ENCODE measurements at places on chromosomes 12 and 14.

DNA sequence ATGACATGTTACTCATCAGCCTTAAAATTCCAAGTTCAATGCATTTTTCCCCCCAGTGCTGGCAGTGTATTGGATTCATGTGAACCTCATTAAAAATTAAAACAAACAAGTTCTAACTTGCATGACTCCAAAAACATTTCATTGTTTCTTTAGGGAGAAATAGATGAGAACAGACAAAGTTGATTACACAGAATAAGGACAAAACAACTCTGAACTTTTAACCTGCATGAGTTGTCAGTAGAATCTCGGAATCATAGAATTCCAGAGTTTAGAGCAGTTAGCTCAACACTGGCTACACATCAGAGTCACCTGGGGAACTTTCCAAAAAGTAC, 127.5 kb downstream of the TMX1 start:
- DNase-seq, result no peak

DNA sequence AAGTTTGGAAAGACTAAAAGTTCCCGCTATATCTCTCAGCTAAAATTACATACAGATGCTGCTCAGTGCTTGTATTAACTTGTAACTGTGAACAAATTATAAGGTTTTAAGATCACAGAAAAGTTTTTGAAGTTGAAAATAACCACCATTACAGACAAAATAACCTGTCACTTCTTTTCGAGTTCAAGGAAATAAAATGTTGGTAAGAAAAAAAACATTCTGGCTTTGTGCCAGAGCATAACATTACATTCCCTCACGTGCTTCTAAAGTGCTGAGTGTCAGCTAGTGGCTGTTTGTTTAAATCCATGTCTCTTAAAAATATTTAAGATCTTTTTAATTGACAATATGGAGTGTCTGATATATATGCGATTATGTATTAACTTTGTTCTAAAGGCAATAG, 27.2 kb upstream of the ADAMTS20 start:
- DNase-seq, result no peak

DNA sequence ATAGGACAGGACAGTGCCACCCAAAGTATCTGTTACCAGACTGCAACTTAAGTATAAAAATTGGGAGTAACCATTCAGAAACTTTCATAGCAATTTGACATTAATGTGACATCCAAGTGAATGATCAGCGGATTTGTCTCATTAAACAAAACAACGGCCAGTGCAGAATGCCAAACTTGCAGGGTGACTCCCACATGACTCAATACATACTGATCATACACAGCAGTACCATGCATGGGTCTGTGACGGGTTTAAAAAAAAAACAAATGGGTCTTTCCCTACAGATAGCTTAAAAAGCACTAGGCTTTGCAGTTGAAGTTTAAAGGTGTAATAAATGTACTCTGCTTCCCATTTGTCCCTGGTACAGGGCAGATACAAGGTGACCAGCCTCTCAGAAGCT, 116.6 kb downstream of the SLC35F4 start:
- DNase-seq, result no peak

DNA sequence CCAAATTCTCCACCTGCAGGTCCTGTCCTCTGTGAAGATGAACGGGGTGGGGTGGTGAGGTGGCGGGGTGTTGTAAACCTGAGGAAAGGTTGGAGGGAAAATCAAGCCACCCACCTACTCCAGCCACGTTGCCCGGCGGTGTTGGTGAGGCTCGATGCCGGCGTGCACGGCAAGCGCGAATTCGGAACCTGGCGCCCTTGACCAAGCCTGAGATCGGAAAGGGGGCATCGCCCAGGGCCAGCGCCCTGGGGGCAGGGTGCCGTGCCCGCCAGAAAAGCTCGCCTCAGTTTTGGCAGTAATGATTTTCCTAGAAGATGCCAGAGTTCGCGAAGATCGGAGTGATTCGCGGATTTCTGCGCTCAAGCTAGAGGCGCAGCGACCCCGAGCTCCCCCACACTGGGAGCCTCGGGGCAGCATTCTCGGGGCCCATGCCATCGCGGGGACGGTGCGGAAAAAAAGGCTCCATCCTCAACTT, 817 bp downstream of the STXBP6 start:
- DNase-seq, result no peak

GRCh38 chr12:27937768-27938167, 34.8 kb downstream of the PTHLH start:
- DNase-seq, result no peak

GRCh38 chr12:104285740-104286515, 17.6 kb upstream of the EID3 start:
- DNase-seq, result no peak

- DNase-seq, result no peak
These were observed 27.6 kb downstream of the TBC1D15 start for GRCh38 chr12:71867131-71867530.

DNA sequence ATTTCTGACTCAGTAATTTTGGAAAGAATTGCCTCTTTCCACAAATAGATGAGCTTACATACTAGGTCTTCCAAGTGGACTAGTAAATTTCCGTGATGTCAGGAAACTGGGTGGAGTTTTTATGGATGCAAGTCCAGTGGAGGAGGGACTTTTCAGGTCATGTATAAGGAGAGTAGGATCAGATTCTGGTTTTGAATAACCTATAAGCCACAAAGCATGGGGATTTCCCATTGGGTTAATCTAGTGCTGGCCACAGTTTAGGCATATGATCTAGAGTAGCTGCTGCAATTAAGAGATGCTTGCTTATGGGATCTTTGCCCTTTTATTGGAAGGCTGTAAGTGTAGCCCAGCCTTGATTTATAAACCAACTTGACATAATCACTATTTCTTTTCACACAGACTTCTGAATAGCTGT, 33.8 kb downstream of the STK38L start:
- DNase-seq, result no peak

DNA sequence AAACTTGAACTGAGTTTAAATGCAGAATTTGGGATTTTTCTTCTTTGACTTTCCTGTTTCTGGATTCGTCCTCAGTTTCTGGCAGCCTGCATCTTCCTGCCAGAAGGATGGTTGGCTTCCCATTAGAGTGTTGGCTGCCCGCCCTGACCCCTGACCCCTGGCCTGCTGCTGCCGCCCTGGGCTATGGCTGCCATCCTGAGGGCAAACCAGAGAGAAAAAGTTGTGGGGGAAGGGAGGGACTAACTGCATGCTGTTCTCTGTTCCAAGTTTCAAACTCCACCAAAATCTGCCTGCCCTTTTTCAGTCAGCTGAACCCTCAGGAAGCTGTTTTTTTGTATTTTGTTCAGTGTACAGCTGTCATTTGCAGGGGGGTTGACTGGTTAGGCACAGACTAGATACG, 48.4 kb downstream of the FNTB start:
- DNase-seq, result no peak

- no peak for DNase-seq
These were observed 36.4 kb downstream of the CPNE8 start for GRCh38 chr12:38869036-38869435.

GRCh38 chr12:3271639-3272038, 194.5 kb downstream of the TSPAN9 start:
- no peak for DNase-seq

DNA sequence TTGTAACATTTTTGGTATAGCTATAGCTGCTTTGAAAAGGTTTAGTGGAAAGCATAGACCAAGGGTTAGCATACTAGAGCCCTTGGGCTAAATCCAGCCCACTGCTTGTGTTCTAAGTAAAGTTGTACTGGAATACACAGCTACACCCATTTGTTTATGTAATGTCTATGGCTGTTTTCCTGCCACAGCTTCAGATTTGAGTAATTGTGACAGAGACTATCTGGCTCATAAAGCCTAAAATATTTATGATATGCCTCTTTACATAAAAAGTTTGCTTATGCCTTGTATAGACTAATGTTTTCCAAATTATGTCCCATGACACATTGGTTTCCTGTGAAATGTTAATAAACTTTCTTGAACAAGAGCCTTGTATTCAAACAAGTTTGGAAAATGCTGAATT, 234.8 kb upstream of the ATP2B1 start:
- no peak for DNase-seq

- DNase-seq, result no peak
These were observed 7.7 kb downstream of the TBX3 start for GRCh38 chr12:114676142-114676741.

- no peak for DNase-seq
These were observed at the start of gene PDZRN4 for GRCh38 chr12:41188058-41188840. PDZRN4 (plus strand) TSS chr12:41188320.

DNA sequence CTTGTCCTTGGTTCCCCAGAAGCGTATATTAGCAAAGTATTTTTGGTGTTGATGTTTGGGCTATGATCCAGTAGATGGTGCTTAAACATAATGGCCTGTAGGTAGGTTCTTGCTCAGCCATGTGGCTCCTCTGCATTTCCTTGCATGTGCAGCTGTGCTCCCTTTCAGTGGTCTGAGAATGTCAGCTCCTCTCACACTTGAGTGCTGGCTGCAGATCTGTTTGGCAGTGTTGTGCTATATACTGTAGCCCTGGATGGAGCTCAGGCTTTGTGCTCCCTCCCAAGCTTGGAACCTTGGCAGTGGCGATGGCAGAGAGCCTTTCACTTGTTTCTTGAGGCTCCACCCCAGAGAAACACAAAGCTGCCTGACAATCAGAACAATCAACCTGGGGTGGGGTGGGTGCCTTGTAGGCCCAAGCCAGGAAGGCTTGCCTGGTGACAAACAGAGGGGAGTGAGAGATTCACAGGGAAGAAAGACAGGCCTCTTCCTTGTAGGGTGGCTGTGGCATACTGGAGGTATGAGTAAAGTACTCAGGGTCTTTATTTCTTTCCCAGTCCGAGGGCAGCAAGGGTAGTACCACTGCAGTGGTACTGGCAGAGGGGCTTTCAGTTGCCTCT, 255.3 kb downstream of the RAD51B start:
- no peak for DNase-seq

- no peak for DNase-seq
These were observed 55.8 kb downstream of the CCDC85C start for GRCh38 chr14:99548255-99548654.

GRCh38 chr12:11508699-11509098, 113.3 kb upstream of the PRB2 start:
- DNase-seq, result no peak

- no peak for DNase-seq
These were observed 258.8 kb upstream of the USP15 start for GRCh38 chr12:62001424-62001823.

- DNase-seq, result no peak
These were observed 49.7 kb downstream of the TSPAN11 start for GRCh38 chr12:30976206-30976605.

- no peak for DNase-seq
These were observed 16.3 kb downstream of the ATP5MC2 start for GRCh38 chr12:53659571-53659981.

GRCh38 chr14:68936476-68936875, 42.6 kb downstream of the ACTN1 start:
- DNase-seq, result no peak

DNA sequence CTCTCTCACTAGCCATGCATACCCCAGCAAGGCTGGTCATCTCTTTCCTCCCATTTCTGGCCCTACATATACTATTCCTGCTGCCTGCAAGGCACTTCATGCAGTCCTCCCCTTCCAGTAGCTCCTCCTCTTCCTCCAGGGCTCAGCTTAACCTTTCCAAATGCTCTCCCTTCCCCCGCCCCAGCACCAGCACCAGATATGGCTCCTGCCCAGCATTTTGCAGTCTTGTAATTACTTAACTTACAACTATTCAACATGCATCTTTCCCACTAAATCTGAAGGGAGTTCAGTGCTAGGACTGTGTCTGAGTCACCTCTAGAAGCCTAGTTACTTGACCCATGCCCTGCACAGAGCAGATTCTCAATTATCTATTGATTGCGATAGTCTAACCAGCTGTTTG, 1.8 kb upstream of the FBXO21 start:
- no peak for DNase-seq

DNA sequence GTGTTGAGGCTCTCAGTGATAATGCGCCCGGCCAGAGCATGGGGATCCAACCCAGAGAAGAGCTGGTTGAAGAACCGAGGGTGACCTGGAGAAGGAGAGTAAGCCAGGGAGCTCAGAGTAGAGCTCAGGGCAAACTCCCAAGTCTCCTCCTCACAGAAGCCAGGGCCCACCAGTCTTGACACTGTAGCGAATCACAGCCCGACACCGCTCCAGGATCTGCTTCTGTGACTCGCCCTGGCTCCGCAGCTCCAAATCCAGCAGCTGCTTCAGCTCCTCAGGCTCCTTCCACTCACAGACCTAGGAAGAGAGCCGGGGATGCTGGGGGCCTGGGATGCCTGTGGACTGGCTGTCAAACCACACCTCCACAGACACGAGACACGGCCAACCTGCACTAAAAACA, 8.2 kb upstream of the ZNF740 start:
- DNase-seq, result no peak

DNA sequence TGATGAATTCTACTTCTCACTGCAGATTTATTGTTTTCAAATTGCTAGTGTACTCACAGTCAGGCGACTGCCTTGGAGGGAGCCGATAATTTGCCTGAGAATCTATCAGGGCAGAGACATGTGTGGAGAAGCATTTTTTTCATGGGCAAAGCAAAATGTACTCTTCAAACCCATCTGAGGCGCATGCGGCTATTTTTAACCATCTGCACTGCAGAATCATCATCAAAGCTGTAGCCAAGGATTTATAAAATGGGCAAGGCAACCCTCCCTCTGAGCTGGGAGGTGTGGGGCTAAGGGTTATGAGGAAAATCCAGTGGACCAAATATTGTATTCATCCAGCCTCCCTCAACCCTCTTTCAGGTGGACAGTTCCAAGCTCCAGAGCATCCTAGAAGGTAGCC, 37.7 kb downstream of the BEST3 start:
- no peak for DNase-seq

GRCh38 chr12:12447236-12447635, 90.4 kb downstream of the BORCS5 start:
- no peak for DNase-seq

DNA sequence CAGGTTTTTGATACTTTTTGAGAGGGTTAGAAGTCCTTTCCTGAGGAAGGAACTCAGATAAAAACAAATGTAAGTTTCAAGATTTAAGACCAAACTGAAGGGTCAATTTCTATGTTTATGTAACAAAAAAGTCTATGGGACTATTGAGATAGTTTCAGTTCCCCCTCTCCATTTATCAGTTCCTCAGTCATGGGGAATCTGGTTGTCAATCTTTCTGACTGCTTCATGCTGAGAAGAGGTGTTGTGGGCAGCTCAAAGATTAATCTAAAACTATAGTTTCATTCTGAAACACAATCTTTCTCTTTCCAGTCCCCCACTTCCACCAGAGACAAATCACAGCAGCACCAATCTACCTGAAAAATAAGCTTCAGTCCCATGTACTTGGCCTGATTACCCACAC, 93.7 kb downstream of the KCNMB4 start:
- DNase-seq, result no peak

- no peak for DNase-seq
These were observed 74.2 kb upstream of the RASSF8 start for GRCh38 chr12:25884024-25884919.

DNA sequence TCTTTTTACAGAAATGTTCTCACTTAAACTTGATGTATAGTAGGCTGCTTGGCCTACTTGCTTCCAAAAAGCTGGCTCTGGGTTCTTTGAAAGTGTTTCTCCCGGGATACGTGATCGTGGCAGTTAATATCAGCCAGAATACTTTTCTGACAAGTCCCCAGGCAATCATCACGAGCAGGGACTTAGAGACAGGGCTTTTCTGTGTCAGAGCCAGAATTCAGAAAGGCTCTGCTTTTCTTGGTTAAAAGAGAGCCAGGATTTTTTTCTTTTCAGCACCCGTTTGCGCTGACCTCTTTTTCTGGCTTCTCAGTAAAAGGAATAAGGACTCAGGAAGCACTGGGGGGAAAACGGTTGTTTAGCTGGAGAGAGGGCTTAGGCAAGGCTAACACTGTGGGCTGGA, 57.8 kb upstream of the ARHGAP5 start:
- no peak for DNase-seq
